ENCODE measurements at places on chromosomes 7 and 10.

DNA sequence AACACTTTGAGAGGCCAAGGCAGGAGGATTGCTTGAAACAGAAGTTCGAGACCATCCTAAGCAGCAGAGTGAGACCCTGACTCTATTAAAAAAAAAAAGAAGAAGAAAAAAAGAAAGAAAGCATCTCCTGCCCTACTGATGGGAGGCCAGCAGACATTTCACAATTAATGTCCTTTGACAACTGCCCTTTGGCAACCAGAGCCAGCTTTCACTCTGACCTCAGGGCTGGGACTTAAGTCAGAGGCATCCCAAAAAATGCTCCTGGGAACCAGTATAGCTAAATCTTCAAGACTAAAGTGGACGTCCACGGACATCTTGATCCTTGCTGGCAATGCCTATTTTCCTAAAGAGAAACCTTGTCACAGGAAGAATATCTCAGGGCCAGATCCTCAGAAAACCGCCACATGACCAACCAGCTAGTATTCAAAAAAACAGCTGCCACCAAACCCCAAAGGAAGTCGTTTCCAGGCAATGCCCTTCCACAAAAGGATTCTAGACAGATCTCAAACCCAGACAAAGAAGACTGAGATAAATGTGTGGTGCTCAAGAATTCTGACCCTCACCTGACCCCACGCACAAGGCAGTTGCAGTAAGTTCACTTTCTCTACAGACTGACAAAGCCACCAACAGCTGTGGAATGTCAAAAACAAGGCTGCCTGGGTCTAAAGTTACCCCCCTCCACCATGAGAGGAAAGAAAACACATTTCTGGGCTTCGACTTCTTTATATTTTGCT, 18.4 kb downstream of the GFRA1 start:
- no peak for DNase-seq

DNA sequence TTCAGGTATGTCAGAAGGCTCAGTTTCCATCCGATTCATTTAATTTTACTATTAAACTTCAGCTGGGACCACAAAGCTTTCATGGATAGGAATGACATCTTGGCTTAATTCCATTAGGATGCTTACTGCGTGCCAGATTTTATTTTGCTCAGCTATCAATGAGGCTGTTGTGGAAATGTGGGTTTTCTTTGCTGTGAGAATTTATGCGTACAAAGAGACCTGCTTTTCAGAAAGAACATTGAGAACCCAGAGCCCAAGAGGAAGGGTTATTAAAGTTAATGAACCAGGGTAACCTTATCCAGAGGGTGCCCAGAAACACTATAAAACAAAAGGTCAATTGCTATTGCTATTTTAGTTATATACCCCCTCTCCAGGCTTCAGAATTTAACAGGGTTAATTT, 98.3 kb downstream of the MKLN1 start:
- DNase-seq: no peak

DNA sequence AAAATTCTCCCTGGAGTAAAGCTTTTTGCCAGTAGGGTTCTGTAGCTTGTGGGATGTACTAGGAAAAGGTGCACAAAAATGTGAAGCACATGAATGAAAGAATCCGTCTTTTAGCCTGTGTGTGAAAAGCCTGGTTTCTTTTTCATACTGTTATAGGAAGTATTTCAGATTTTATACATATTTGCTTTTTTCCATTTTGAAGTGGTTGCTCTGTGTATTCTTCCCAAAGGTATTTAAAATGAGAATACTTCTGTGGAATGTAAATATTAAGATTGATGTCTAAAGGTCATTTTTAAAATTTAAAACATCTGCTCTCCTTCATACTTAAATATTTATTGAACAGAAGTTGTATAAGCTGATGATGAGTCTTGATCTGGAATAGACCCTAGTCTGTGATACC, 96.8 kb downstream of the CDK14 start:
- DNase-seq: no peak

- no peak for DNase-seq
Observed at GRCh38 chr7:132145466-132145865, 430.8 kb downstream of the PLXNA4 start.

DNA sequence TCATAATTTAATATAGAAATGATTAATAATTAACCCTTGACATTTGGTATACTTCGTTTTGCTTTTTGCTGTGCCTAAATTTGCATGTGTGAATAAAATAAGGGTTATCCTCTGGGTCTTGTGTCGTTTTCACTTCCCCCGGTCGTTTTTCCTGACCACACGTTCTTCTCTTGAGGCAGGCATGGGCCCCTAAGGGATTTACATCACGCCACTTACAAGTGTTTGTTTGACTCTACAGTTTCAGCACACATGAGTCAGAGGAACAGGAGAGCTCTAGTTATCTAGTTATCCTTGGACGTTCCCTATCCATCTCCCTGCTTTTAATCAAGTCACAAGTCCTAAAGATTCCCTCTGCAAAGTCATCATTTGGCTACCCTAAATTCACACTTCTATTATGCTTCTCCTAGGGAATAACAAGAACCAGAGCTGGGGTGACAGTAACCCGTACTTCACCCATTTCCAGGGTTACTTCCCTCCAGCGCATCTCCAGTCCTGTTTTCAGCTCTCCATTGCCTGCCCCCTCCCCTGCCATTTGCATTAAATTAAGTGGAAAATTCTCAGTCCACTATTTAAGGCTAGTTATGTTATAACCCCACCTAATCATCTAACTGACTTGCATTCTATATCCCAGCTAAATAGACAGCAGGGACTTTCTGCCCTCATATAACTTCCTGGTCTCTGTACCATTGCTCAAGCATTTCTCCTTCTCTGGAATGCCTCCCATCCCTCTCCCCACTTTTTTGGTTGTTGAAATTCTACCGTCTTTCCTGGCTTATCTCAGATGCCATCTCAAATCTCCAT, 206.9 kb downstream of the PTEN start:
- DNase-seq: no peak

DNA sequence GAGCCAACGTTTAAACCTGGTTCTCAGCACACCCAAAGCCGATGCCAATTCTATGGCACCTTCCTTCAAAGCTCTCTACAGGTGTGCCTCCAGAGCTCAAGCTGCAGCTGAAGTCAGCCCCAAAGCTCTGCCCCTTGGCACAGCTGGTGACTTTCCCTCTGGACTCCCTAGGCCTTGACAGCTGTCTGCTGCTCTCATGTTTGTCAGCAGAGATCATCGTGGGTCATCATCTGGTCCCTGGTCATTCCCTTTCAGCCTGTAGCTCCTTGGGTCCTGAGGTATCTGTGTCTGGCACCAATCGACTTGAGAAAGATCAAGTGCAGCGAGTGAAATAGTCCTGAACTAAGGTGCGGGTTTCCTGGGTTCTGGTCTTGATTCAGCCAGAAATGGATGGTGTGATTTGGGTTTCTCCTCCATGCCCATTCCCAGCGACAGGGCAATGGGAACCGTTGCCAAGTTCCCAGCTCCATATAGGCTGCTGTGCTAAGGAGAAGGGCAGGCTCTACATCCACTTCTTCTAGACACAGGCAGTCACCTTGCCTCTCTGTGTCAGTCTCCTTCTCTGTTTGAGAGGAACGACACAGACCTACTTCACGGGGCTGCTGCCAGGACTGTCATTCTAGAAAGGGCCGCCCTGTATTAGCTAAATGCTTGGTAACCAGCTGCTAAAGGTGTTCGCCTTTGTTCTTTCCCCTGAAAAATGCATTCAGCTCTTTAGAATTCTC, 3.6 kb downstream of the PKD1L1 start:
- no peak for DNase-seq

GRCh38 chr10:23742807-23743206, 303.9 kb downstream of the OTUD1 start:
- no peak for DNase-seq

DNA sequence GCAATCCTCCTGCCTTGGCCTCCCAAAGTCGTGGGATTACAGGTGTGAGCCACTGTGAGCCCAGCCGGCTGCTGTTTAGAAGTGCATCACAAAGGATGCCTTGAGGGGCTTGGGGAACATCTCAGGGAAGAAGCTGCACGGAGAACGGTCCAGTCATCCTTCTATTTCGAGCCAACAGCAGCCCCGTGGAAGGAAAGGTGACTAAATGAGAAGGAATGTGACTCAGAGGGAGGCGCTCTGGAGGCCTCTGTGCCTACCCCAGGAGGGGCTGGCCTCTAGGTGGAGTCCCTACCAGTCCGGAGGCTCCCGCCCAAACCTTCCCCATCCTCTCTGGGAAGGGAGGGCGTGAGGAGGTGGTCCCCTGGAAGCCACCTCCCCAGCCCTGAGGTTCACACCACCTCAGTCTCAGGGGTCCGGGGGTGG, 76.2 kb downstream of the CTBP2 start:
- DNase-seq: no peak

DNA sequence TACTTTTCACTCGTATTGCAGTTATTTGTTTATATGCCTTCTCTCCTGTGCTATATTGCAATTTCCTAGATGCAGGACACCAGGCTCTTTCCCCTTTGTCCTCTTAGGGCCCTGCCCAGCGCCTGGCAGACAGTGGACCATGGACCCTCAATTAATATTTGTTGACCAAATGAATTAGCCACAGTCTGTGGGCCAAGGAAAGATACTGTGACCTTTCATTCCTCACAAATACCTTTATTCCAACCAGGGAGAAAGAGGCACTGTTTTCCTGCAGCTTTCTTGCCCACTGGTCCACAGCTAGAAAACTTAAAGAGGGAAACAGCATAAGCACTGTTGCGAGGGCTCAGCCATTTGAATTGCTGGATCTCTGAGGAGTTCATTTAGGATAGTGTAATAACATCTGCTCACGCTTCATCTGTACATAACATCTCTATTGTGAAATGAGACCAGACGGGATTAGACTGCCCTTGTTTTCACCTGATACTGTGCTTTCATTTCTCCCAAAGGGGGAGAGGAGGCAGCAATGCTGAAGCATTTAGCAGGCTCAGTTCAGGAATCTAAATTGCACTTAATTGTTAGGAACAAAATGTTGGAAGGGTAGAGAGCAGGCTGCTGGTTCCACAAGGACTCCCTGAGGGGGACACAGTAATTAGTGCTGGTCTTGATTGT, 46.7 kb downstream of the TNS3 start:
- no peak for DNase-seq

GRCh38 chr7:154679379-154680053, 323.4 kb downstream of the PAXIP1 start:
- DNase-seq: no peak

GRCh38 chr7:43461349-43462024, 121.4 kb upstream of the STK17A start:
- no peak for DNase-seq

GRCh38 chr10:48572414-48572813, 32.5 kb downstream of the ARHGAP22 start:
- no peak for DNase-seq

- DNase-seq: no peak
Observed at GRCh38 chr10:101566333-101567164, 21.5 kb downstream of the POLL start.

DNA sequence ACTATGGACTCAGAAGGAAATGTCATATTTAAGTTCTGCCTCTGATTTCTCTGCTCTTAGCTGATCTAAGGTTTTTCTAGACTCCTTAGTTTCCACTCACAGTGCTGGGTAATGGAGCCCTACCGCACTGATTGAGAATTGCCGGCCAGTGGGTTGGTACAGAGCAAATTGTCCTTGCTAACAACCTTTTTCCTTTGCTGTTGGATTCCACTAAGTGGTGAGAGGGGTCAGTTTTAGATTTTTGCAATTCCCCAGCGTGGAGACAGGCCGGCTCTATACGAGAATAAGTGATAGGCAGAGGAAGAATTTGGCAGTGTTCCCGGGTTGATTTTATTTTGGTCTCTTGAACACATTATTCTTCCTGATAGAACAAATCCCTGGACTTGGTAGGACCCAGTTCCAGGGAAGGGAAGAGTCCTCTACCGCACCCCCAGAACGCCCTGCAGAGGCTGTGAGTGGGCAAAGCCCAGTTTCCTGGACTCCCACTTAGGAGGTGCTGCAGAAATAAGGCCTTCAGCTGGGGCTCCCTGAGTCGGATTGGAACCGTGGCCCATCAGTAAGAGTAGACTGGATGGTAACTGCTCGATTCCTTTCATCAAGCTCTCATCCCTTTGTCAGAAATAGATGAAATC, 3.0 kb upstream of the NRP1 start:
- DNase-seq: no peak

GRCh38 chr10:74418285-74418872, 267.4 kb downstream of the ADK start:
- peak; percentile 71 for DNase-seq

DNA sequence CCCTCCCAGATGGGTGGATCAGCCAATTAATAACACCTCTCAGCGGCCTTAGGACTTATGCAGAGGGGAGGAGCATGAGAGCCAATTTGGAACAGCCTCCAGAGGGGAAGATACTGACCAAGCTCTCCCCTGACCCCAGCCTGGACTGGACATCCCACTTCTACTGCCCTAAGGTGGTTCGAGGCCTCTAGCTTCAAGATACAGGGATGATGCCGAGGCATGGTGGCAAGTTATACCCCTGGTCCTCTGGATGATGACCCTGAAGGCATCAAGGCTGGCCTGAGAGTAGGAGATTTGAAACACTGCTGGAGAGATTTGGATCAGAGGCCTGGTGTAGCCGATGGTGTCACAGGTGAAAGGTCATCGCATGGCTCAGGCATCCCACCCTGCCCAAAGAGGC, 3.2 kb downstream of the CDH23 start:
- no peak for DNase-seq

DNA sequence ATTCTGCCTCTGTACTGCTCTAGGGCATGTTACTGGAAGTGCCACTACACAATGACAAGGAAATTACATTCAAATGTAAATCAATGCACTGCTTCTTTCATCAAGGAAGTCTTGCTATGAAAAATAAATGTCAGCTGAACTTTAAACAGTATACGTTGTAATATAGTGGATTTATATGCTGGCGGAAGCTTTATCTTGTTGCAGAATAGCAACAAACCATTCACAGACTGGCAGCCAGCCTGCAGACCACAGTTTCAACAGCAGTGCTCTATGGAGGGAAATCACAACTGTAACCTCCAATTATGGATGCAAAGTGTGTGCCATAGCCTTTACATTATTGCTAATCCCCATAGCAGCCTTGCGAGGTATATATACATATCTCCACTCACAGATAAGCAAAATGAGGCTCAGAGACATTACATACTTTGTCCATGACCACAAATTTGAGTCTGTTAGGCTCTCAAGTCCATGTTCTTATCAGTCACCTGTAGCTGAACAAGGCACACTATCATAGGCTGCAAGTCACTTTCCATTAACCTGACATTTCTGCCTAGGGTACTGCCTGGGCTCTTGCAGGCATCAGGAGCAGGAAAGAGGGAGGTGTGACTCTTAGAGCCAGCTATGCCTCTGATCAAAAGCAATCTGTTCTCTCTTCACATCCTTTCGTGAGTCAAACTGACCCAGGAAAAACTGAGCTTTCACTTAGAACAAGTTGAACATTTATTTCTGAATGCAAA, 22.6 kb downstream of the COL28A1 start:
- DNase-seq: no peak

- no peak for DNase-seq
Observed at GRCh38 chr10:122981066-122981464, 864 bp downstream of the PSTK start.

- DNase-seq: no peak
Observed at GRCh38 chr10:132456881-132457280, 59.9 kb downstream of the PWWP2B start.

GRCh38 chr10:130708465-130709070, 572.4 kb downstream of the GLRX3 start:
- DNase-seq: no peak

GRCh38 chr7:101156277-101156676, 2.0 kb downstream of the AP1S1 start:
- no peak for DNase-seq
